ENCODE measurements at places on chromosomes 2 and 18. TPM values are rescaled to one million over a fixed set of nuclear protein-coding genes. Genes with fewer than 3 reads are reported as not detected.

- DNase-seq: no peak
Observed at GRCh38 chr2:40004336-40004735, 225.3 kb upstream of the THUMPD2 start.

DNA sequence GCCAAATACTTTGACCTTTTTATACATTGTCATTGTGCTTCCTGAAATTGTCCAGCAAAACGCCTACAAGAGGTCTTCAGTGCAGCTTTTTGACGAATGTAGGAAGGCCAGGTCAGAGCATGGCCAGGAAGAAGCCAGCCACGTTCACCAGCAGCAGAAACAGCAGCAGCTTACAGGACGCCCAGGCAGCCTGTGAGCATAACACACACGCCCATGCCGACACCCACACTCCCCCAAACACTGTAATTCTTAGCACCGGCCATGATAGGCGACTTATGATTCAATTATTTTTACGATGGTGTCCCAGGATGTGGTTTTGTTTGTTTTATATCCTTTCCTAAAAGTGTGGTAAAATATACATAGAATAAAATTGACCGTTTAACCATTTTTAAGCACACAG is 249.1 kb upstream of the SALL3 start:
- DNase-seq: no peak

The RAX gene
- not detected for polyA plus RNA-seq

DNA sequence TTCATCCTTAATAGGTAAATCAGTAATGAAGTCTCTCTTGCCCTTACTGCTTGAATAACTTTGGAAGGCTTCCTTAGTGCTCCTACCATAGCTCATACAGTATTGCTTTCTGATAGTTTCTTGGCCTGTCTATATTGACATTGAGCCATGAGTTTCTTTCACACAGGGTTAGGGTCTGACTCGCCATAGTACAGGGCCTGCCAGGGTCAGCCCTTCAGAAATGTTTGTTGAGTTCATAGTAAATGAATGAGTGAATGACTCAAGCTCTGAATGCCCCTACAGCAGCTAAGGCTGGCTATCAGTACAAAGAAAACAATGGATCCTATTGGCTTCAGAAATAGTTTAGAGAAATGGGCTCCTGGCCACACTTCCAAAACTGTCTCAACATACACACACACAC is 65.0 kb upstream of the LRATD1 start:
- no peak for DNase-seq

DNA sequence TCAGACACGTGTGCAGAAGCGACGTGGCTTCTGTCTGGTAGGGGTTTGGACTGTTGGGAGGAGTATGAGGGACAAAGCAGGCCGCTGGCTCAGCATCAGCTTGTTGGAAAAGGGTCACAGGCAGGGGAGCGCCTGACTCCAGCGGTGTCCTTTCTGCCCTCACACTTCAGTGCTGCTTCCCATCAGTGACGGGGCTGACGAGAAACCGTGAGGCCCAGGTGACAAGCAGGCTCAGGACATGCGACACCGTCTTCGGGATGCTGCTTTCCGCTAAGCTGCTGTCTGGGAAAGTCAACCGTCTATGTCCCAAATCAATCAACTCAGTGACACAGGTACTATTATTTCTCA is 90.5 kb downstream of the USP40 start:
- no peak for DNase-seq

The PTPRN gene
- polyA plus RNA-seq: not detected

- peak; percentile 40 for DNase-seq
Observed at GRCh38 chr2:162301151-162301804, 17.2 kb downstream of the IFIH1 start.

The PNO1 gene
- polyA plus RNA-seq: 16.9 TPM

DNA sequence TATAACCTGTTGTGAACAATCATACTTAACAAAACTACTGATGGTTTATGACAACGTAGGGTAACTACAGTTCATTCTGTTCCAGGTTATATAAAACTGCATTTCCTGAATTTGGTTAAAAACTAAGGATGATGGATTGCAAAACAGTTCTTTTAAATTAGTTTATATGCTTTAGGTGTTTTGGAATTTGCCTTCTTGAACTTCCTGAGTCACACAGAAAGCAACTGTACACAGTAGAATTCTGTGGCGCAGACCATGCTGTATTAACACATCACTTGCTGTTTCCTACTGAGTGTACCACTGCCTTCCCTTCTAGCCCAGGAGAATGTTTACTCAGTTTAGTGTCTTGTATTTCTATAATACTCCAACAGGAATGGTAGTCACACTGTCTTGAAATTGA is 19.4 kb downstream of the ITGB1BP1 start:
- DNase-seq: no peak

The RSAD2 gene
- 4.0 TPM for polyA plus RNA-seq

The RIT2 gene
- not detected for polyA plus RNA-seq

DNA sequence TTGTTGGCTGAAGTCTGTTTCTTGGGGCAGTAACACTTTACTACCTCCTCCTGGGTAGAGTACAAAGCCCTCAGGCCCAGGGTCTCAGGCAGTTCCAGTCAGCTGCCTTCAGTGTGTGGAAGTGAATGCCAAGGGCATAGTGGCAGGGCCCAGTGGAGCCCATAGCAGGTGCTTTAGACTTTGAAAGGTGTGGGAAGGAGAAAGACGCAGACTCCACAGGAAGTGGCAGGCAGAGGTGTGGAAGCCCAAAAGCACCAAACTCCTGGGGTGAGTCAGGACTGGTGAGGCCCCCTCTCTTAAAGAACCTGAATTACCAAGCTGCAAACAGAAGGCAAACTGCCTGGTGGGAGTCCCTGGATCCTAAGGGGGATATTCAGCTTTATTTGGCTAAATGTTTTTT is 45.3 kb downstream of the ADAM23 start:
- no peak for DNase-seq

GRCh38 chr18:61201511-61201910 is 131.7 kb upstream of the CDH20 start:
- DNase-seq: no peak

GRCh38 chr2:218285604-218286003 is 6.7 kb downstream of the TMBIM1 start:
- DNase-seq: no peak

GRCh38 chr2:51722311-51722710 is 690.4 kb upstream of the NRXN1 start:
- no peak for DNase-seq

- no peak for DNase-seq
Observed at GRCh38 chr18:35507623-35508022, 9.9 kb upstream of the INO80C start.

GRCh38 chr2:48674933-48675332 is 57.3 kb downstream of the GTF2A1L start:
- DNase-seq: no peak

The C2orf15 gene
- 12.5 TPM for polyA plus RNA-seq

GRCh38 chr2:42133771-42134195 is 35.4 kb upstream of the EML4 start:
- no peak for DNase-seq

The GCG gene
- polyA plus RNA-seq: not detected

DNA sequence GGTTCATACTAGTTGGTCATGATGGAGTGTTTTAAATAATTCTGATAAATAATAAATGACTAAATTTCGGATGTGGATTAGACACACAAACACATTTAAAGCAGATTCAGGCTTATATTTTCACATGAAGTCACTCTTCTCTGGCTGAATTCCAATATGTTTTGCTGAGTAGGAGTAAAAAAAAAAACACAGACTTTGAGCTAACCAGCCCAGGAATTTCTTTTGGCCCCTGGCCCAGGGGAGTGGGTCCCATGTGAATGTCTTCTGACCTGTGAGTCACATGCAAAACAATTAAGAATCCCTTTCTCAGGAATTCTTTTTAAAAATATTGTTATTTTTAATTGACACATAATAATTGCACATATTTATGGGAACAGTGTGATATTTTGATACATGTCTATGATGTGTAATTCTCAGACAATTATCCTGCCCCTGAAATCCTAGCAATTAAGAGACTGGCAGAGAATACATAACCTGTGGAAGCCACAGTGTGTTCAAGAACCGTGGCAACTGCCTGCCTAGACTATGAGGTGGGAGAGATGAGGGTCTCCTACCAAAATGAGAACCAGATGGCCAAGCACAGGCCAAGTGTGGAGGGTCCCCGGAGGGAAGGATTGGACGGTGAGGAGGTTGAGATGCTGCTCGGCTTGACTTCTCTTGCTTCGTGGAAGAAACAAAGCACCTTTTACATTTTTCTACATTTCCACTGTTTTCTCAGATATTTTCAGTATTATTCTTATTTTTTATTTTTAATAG is 236.4 kb downstream of the PIEZO2 start:
- no peak for DNase-seq

DNA sequence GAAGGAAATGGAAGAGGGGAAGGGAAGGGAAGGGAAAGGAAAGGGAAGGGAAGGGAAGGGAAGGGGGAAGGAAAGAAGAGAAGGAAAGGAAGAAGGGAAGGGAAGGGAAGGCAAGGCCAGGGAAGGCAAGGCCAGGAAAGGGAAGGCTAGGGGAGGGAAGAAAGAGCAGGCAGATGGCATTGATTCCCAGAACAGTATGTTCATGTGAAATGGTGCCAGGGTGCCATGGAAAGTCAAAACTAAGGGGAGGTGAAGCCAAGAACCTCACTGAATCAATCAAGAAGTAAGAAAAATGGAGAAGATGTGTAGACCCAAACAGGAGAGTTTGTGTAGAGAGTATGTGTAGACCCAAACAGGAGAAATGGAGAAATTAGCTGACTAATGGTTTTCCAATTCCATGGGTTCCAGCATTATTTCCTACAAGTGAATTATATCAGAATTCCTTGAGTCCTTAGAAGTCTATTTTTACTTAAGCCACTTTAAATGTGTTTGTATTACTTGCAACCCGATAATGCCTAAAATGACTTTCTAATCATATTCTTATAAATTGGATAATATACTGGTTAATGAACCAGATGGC is 367.6 kb downstream of the TXNL1 start:
- DNase-seq: no peak

DNA sequence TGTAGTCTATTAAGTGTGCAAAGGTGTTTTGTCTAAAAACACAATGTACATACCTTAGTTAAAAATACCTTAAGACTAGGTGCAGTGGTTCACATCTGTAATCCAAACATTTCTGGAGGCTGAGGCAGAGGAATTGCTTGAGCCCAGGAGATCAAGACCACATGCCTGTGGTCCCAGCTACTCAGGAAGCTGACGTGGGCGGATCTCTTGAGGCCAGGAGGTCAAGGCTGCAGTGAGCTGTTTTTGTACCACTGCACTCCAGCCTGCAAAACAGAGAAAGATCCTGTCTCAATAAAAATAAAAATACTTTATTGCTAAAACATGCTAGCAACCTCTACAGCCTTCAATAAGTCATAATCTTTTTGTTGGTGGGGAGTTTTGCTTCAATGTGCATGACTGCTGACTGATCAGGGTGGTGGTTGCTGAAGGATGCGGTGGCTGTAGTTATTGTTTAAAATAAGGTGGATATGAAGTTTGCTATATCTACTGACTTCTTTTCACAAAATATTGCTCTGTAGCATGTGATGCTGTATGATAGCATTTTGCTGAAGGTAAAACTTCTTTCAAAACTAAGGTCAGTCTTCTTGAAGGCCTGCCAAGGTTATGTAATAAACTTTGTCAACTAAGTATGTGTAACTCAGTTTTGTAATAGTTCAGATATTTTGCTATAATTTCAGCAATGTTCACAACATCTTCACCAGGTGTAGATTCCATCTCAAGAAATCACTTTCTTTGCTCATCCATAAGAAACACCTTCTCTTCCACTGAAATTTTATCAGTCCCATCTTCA is 1238.0 kb upstream of the NRXN1 start:
- DNase-seq: no peak

DNA sequence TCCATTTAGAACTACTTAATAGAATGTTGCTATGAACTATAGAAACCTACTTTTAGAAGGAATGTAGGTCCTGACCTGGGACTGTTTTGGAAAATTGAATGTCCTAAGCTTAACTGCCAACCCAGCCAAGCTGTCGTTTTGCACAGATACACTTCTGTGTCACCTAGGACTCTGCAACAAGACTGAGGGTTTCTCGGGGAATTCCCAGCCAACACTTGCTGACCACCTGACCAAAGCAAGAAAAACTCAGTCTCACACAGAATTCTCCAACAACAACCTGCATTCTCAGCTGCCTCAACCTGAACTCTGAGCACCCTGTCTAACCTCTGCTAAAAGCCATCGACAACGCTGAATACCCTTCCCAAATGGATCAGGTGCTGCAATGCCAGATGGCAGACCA is 128.2 kb downstream of the SS18 start:
- DNase-seq: no peak

DNA sequence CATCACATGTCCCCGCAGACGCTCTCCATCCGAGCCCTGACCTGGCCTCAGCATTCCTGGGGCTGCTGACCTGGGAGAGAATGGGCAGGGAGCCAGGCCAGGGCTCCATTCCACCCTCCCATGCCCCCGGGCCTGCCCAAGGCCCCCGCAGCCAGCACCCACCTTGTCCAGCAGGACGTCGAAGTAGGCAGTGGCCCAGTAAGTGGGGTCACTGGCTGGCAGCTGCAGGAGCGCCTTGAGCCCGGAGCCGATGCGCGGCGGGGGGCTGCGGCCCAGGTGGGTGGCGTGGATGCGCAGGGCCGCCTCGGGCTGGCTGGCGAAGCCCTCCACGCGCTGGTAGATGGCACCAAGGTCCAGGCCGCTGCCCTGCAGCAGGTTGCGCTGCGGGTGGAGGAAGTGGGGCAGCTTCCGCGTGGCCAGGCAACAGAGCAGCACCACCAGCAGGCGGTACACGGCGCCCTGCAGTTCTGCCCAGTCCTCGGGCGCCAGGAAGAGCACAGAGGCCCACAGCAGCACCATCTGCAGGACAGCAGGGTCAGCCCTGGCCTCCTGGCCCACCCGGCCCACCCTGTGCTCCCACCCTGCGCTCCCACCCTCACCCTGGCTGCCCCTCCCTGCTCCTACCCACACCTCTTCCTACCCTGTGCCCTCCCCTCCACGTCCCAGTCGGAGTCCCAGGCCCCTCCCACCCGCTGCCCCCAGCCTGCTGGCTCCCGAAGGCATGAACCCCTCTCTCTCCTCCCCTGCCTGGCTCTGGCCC is 7.6 kb downstream of the MAB21L4 start:
- no peak for DNase-seq

DNA sequence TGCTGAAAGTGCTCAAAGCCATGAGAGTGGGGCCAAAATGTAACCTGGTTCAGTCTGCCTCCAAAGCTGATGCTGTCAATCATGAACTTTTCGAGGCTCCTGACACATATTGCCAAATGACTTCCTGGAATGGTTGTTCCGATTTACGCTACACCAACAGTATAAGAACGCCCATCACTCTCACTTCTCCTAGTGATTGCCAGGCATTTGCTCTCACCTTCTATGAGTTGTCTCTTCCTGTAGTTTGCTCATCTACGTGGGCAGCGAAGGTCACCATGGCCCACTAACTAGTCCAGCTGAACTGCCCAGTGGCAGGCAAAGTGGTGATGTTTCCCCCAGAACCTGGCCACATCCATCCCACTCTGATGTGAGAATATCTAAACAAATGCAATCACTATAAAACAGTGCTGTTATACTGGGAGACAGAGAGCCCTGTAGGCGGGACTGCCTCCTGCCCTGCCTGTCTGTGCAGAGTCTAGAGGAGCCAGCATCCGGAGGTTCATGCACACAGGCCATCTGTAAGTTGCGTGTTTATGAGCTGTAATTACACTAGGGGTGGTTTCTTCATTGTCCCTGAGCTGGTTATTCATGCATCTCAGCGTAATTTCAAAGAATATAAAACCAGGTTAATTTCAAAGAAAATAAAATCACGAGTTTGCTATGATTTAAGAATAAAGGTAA is 8.8 kb upstream of the CABLES1 start:
- DNase-seq: no peak

- DNase-seq: no peak
Observed at GRCh38 chr2:26326514-26326913, 19.4 kb upstream of the SELENOI start.

GRCh38 chr18:48656176-48656575 is 117.3 kb downstream of the CTIF start:
- no peak for DNase-seq

The G6PC2 gene
- polyA plus RNA-seq: 0.08 TPM

The TNFRSF11A gene
- 1.6 TPM for polyA plus RNA-seq

Data from right renal cortex interstitium (tissue), 3 donors.